Activated T-cell treated with anti-CD3 and anti-CD28 coated beads, Interleukin-2, amount 50 U/mL, for 72 hours (primary cell): ENCODE measurements at places on chromosomes 4 and X.

- DNase-seq: no peak
Measured at GRCh38 chrX:153646620-153647373, at the start of gene DUSP9. Gene DUSP9 (plus strand): TSS chrX:153647203. CDS start chrX:153647954, 751 bp downstream.

- no peak for DNase-seq
Measured at GRCh38 chr4:137660211-137660610, 127.9 kb upstream of the PCDH18 start.

DNA sequence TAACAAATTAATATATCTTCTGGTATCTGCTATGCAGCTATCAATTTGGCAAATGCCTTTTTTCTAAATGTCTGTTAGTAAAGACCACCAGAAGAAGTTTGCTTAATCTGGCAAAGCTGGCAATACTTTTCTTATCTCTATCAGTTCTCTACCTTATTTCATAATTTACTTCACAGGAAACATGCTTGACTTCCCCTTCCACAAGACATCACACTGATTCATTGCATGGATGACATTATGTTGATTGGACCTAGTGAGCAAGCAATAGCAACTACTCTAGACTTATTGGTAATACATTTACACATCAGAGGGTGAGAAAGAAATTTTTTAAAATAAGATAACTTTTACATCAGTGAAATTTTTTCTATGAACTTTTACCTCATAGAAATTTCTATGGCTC lies 66.0 kb upstream of the RLIM start:
- DNase-seq: no peak

- no peak for DNase-seq
Measured at GRCh38 chr4:71772592-71772991, 11.3 kb downstream of the GC start.

GRCh38 chr4:113146876-113147358 lies 97.5 kb downstream of the ANK2 start:
- no peak for DNase-seq

GRCh38 chrX:69232945-69233344 lies 67.7 kb upstream of the PJA1 start:
- DNase-seq: no peak
